DMS 273 treated with DMSO at 0.1 percent for 48 hours (cell line): ENCODE measurements at places on chromosomes 5 and 9.

DNA sequence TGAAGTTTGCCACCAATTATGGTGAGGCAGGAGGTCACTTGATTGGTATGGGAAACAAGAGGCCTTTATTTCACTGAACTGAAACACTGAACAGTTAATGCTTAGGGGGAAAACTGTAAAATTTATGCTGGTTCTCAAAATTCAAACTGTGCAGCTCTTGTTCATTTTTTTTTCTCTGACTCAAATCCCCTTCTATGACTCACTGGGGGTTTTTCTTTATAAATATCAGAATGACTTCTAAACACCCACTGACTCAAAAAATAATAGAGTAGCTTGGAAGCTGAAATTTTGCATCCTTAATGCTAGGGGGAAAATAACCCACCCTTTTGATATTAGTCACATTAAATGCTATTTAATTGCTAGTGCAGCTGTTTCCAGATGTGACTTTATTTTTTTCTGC is 24.1 kb upstream of the OTP start:
- no peak for DNase-seq

DNA sequence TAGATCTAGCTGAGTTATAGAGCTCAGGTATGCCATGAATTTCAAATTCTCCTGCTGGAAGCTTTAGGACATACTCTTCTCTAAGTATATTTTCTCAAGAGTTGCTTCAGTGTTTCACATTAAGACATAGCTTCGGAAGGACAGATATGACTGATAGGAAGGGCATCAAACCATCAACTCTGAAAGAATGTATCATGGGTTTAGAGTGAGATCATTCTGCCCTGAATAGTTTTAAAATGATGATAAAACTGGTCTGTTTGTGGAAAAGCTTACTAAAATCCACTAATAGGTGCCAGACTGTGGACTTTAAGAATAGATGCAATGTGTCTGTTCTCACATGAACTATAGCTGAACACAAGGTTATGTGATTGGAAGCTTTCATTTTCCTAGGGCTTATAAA is 8.4 kb downstream of the SPEF2 start:
- DNase-seq, result no peak

GRCh38 chr5:6686915-6687409 is 26.3 kb upstream of the TENT4A start:
- DNase-seq, result no peak

DNA sequence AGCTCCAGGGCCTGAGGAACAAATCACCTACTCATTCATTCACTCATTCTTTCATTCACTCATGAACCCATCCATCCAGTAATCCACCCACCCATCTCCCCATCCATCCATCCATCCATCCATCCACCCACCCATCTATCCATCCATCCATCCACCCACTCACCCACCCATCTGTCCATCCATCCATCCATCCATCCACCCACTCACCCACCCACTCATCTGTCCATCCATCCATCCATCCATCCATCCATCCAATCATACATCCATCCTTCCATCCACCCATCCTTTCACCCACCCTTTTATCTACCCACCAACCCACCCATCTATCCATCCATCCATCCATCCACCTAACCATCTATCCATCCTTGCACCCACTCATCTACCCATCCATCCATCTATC is 35.5 kb upstream of the SLC6A19 start:
- DNase-seq, result no peak

GRCh38 chr5:40475561-40475960 is 204.2 kb upstream of the PTGER4 start:
- DNase-seq, result no peak

DNA sequence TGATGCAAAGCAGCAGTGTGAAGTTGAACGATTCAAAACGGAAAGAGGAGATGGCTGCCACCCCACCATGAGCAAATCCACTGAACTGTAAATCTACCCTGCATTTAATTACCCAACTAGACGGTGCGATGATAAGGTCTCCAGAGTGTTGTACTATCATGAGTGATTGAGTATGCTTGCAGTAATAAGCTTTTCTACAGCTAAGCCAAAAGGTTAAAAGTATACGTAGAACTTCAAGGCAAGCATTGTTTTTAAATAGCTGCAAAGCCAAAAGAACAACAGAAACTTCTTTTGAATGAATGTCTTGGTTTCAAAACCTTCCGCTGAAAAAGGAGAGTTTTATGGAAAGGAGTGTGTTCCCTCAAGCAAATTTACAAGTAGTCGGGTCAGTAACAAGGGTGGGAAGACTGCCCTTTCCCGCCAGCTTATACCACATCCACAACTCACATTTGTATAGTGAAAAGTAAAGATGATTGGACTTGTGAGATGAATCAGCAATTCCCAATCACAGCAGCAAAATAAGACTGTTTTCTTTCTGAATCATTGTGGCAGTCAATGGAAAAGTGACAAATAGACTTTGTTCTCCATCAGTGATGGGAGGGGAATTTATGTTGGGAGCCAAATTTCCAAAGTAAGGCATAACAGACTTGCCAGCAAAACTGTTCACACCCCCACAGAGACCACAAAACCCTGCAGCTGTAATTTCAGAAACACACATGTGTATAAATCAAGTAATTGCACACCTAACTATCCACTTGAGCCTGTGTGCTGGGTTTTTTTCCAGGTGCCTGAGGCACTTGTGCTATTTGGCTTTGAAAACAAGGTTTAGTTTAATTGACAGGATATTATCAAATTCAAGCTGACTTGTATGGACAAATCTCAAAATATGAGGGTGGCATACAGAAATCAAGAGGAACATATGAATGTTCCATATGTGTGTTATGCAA is 407.7 kb upstream of the GRAMD2B start:
- no peak for DNase-seq

DNA sequence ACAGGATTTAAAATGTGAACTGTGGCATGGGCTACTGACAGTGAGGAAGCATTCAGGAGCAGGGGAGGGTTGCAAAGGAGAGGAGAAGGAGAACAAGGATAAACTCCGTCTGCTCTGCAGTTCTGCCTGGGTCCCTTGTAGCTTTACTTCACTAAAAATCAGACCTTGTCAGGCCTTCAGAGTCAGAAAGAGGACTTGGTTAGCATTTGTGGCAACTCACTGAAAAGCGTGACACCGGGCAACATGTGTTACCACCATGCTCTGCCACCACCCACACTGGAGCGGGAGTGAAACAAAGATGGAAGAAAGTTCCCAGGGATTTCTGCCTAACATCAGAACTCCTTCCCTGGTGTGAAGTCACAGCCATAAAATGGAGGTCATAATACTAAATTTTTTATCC is 19.3 kb downstream of the FYB1 start:
- DNase-seq, result no peak

GRCh38 chr9:116992865-116993264 is 305.8 kb downstream of the TRIM32 start:
- DNase-seq, result no peak

DNA sequence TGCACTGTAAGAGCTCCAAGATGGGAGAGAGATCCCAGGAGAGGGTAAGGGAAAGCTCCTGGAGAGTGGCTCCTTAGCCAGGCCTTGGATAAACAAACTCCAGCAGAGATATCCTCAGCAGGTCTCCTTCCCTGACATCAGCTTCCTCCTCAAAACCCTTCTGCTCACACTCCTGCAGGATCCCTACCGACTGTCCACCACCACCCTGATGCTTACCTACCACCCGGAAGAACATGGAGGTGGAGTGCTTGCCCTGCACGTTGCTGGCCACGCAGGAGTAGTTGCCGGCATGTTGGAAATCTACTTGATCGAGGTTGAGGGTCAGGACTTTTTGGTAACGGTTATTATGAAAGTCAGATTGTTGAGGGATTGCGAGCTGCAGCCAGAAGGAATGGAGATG is 9.3 kb downstream of the CSF1R start:
- DNase-seq, result no peak

DNA sequence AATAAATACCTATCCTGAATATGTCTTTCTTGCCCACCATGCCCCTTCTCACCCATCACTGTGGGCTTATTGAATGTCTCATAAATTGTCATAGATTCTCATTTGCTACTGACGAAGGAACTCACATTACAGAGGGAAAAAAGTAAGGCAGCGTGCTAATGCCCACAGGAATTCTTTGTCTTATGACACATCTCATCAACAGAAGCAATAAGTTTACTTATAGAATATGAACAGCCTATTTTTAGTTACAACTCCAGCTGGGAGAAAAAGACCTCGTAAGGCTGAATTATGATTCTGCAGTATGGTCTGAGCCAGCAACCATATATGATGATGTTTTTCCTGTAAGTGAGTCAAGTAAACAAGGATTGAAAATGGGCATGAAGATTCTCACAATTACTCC is 22.4 kb upstream of the ATG10 start:
- no peak for DNase-seq

GRCh38 chr9:25207402-25208195 is 470.6 kb downstream of the TUSC1 start:
- no peak for DNase-seq

- DNase-seq, result no peak
Measured at GRCh38 chr9:78783743-78784142, 486.8 kb downstream of the PSAT1 start.

GRCh38 chr5:53667621-53668020 is 107.2 kb downstream of the NDUFS4 start:
- DNase-seq, result no peak

DNA sequence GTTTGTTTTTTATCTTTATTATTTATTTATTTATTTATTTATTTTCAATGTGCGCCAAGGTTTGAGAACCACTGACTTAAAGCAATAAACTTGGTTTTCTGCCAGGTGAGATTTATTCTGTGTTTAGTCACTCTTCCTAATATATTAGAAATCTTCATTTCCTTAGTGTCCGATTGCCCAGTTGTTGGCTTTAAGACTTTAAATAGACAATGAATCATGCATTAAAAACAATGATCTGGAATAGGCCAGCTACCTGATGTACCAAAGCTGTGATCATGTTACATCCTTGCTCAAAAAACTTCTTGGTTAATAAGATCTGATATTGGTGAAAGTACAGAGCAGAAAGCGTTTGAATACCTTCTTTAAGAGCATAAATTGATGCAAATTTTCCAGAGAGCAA is 52.1 kb upstream of the ERBIN start:
- DNase-seq, result no peak

GRCh38 chr5:159817262-159818029 is 98.8 kb upstream of the ADRA1B start:
- DNase-seq, result no peak

DNA sequence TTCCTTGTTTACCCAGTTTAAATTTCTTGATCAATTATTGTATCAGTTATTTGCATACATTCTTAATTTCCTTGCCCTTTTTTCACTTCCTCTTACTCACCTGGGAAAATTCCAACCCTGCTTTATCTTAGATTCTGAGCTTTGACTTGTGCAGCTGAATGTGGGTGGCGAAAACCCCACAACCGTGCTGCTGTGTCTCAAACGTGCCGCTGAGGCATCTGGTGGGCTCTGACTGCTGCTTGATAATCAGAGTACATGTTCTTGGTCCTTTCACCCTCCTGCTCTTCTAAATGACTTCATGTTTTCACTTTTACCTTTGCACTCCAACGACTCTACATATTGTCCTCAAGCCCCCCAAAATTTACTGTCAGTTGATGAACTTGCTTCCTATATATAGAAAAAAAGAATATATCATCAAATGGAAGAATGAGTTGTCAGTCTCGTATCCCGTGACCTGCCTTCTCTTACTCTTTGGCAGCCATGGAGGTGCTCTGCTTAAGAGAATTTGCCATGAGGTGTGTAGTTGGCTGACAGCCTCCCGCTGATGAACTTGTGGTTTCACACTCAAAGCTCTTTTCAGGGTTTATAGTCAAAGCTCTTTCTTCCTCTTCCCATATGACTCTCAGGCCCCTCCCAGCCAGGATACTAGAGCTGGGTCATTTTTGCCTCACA is 14.0 kb upstream of the JAK2 start:
- DNase-seq, result no peak

DNA sequence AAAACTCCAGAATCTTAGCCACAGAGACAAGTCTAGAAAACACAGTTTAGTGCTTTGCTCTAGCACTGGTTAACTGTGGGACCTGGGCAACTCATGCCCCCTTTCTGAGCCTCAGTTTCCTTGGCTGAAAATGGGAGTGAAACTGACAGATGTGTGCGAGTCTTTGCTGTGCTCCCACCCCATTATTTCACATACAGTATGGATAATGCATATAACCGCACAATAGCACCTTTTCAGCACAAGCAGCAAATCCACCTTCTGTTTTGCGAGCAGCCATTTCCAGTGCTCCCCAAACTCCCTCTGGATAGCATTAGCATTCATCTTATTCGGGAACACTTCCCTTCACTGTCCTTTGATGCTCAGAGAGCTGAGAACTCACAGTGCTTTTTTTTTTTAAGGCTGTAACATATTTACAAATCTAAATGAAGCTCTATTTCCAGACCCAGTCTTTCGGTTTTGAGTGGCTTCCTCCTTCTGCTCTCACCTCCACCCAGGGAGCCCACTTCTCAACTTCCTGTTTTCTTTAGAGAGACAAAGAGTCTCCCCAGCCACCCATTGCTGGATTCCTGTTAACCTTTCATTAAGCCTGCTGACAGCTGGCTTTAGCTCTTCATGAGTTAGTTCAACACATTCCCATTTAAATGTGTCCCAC is 49.2 kb downstream of the TIMD4 start:
- DNase-seq, result peak; percentile 38

- no peak for DNase-seq
Measured at GRCh38 chr9:5515261-5515650, 4.9 kb downstream of the PDCD1LG2 start.
